SK-N-SH treated with all-trans-retinoic acid at 6 μM for 48 hours (cell line): ENCODE measurements at places on chromosomes 3 and 15.

DNA sequence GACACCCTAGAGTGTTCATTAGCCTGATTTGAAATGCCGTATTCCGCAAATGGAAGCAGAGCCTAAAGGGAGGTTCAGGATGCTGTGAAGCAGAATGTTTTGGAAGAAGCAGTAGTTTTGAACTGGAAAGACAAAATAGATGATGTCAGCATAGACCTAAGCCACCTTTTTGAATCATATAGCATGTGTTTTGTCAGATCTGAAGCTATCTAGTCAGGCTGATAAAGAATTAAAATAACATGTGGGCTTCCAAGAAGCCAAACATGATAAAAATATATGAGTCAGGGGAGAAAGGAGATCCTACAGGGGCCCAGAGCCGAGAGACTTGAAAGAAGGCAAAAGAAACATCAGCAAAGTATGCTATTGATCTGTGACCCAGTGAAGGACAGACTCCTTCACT is 47.2 kb upstream of the RASA2 start:
- no peak for ATAC-seq

DNA sequence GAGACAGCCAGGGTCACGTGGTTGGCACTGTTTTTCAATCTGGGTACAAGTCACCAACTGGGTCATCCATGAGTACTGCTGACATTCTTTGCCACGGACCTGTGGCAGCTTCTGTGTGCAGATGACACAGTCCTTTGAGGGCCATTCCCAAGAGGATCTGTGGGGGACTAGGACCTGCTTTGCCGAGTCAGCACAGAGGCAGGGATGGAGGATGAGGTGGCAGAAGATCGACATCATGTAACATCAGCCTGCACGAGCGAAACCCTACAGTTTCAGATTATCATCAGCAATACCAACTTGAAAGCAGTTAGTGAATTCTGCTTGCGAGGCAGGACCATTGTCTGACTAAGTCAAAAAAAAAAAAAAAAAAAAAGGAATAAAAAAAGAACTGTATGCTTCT is 227.7 kb downstream of the FOXP1 start:
- no peak for ATAC-seq

- no peak for ATAC-seq
These were observed 169.3 kb downstream of the GREM1 start for GRCh38 chr15:32887090-32887489.

- no peak; the same call in 2 of the 3 replicates for ATAC-seq
These were observed 34.7 kb upstream of the AGBL1 start for GRCh38 chr15:86044981-86045380.

DNA sequence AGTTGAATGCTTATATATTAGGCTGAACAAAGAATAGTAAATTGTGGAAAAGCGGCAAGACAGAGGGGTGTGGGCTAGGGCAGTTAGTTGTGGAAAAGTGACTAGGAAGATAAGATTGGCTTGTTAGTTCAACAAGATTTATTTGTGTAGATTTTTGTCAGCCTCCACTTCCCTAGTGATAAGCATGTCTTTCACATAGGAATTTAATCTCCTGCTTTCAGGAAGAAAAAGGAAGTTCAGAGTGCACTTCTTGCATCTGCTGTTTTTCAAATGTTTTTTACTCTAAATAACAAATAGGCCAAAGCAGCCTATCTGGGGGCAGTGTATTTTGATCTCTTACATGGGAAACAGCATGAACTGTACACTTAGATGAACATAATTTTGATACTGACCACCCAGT is 919.9 kb downstream of the NAALADL2 start:
- no peak for ATAC-seq

- no peak for ATAC-seq
These were observed 60.6 kb downstream of the ST6GAL1 start for GRCh38 chr3:186990878-186991308.

DNA sequence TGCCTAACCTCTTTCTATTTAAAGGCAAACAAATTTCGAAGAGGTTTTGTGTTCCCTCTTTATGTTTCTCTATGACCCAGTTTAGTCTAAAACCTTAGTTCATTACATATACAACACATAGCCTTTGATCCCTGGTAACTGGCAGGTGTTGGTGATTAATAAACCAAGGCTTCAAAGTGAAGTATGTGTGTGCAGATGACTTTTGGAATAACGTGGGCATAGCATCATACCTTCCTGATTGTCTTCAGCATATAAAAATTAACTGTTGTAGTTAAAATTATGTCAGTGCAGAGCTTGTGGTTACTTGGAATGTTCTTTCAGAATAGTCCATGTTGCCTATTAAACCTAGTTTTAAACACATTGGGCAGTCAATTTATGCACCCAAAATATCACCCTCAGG is 608.3 kb downstream of the ROBO2 start:
- ATAC-seq: no peak

DNA sequence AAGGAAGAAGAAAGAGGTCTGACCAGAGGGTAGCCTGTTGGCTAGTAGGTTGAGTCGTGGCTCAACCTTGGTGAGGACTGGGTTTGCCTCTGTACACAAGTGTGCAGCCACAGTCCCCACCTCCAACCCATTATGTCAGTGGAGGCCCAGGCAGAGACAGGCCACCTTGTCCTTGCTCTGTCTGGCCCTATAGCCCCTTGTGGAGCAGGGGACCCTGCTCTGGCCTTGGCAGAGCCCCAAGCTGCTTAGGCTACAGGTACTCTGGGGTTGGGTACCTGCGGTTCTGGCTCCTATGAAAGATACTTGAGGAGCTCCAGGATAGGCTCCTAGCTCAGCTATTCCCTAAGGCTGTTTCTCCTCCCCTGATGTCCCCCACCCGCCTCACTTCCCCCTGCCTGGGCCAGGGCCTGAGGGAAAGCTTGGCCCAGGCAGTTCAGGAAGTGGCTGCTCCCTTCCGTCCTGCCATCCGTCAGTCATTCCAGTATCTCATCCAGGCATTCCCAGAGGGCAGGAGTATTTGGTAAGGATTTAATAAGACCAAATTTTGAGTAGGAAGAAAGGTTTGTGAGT is 44.0 kb downstream of the FGD5 start:
- ATAC-seq: no peak

- no peak for ATAC-seq
These were observed 378.1 kb downstream of the TIGIT start for GRCh38 chr3:114671741-114672510.

DNA sequence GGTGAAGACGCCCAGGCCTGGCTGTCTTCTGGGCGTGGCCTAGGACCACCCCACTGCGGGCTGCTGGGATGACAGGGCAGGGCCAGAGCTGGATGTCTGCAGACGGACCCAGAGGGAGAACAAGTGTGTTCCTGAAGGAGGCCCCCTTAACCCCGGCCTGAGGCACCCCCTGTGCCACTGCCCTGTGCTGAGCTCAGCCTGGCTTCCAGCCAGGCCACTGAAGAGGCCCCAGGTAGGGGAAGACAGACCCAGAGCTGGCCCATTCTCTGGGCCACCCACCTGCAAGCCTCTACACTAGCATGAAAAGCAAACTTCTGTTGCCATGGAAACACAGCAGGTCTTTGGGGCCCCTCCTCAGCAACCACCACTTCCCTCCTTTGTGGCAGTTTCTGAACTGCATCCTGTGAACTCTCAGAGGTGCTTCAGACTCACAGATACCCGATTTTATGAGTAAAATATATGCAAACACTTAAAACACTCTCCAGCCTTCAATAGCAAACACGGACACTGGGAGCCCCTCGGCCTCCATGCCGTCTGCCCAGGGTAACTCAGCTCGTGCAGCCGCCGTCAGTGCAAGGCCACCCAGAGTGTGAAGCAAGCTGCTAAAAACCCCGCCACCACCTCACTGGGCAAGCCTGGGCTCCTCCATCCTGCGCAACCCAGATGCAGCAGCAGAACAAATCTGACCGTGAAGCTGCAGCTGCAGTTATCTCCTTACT is 42.5 kb downstream of the CMTM6 start:
- ATAC-seq: no peak

DNA sequence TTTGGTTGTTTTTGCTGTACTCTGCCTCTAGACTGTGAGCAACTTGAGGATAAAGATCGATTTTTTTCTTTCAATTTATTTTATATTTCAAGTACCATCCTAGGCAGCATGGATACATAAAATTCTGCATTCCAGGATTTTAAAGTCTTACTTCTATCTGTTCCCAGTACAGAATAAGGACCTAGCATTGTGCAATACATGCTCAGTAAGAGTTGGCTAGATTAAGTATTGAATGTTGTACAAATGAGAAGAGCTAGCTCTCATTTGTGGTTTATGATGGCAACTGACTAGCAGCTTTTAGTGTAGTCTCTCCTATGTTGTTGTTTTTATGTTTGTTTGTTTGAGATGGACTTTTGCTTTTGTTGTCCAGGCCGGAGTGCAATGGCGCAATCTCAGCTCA is 222.7 kb downstream of the TP63 start:
- ATAC-seq: no peak

- ATAC-seq: no peak
These were observed 23.2 kb downstream of the USP13 start for GRCh38 chr3:179676081-179676480.

GRCh38 chr3:184234224-184234623 is 4.8 kb downstream of the VWA5B2 start:
- ATAC-seq: peak; percentile 88

DNA sequence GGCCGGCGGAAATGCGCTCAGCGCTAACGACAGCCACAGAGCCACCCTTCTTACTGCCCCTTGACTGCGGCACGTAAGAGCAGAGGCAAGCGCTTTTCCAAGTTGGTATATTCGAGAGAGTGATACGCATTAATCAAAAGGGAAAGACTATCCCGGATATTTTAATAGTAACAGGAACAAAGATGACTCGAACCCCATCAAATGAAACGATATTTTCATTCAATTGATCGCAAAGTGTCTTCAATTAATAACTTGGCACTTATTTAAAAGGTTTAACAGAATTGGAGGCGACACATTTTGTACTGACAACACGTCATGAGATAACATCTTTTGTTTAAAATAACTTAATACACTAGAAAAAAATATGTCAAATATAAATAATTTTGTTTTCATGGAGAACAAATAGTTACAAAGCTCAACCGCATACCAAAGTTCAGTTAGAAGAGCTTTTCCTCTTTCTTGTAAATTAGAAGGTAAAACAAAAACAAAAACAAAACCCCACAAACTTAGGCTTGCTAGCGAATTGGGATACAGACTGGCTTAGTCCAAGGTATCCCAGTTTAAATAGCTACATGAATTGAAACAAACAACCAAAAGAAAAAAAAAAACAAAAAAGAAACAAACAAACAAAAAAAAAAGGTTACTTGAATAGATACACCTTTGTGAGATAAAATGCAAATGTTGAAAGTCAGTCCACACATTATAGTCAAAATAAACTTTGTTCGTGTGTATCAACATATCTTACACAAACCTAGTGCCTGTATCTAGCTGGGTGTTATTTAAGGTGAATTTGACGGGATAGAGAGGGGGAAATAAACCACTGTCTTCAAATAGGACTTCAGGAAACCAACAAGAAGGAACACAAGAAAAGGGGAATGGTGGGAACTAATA is 10.2 kb downstream of the SHOX2 start:
- no peak for ATAC-seq

GRCh38 chr3:73706771-73707170 is 82.0 kb upstream of the PDZRN3 start:
- ATAC-seq: no peak

- no peak for ATAC-seq
These were observed 168.2 kb downstream of the ECT2 start for GRCh38 chr3:172918568-172919296.

- peak; percentile 55 for ATAC-seq
These were observed 39.2 kb upstream of the BCL2A1 start for GRCh38 chr15:80010131-80010673.

GRCh38 chr3:37329465-37329864 is 155.1 kb upstream of the LRRFIP2 start:
- no peak for ATAC-seq

GRCh38 chr3:78801926-78802561 is 965.8 kb downstream of the ROBO1 start:
- ATAC-seq: no peak

GRCh38 chr15:71374607-71375352 is 259.5 kb downstream of the THSD4 start:
- ATAC-seq: 0 out of 3 replicates have a peak, but pooled peaks have one; percentile 20

GRCh38 chr15:79373113-79373512 is 59.0 kb upstream of the MINAR1 start:
- ATAC-seq: no peak

- ATAC-seq: peak; percentile 14
These were observed 461 bp downstream of the COPB2 start for GRCh38 chr3:139388821-139389551.

- ATAC-seq: peak; percentile 61
These were observed 22.6 kb upstream of the CACNA2D2 start for GRCh38 chr3:50525987-50526386.

DNA sequence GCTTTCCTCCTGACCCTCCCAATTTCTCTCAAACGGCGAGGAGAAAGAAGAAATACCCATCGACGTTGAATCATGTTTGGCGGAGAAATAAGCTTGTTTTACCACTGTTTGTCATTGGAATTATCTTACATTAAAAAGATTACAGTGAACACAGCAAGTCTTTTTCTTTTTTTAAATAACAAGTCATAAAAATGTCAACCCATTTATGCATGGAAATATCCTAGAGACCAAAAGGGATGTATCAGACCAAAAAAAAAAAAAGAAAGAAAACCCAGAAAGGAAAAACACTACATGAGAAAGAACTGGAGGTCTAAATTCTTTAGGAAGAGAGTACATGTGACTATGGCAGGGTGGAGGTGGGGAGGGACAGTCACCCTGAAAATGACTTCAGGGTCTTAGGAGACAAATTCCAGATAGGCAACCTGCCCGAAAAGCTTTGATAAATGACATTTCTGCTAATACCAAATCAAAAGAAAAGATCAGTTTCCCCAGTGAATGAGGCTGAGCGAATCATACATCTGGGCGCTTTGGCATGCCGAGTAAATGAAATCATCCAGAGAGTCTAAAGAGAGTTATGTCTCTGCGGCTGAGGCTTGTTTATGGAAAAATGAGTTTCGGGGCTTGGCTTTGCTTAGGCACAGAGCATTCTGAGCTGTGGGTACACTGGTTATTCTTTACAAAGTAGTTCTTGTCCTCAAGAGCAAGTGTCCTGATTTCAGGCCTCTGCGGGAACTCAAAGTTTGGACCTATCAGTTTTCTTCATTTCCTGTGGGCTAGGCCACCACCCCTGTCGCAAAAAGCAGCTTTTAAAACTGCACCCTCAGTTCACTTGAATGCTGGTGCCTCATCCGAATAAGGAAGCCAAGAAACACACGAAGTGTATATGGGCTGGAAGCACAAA is 110.1 kb upstream of the TGFBR2 start:
- peak; percentile 88 for ATAC-seq

GRCh38 chr3:11238880-11239279 is 33.3 kb upstream of the ATG7 start:
- peak; percentile 69 for ATAC-seq

DNA sequence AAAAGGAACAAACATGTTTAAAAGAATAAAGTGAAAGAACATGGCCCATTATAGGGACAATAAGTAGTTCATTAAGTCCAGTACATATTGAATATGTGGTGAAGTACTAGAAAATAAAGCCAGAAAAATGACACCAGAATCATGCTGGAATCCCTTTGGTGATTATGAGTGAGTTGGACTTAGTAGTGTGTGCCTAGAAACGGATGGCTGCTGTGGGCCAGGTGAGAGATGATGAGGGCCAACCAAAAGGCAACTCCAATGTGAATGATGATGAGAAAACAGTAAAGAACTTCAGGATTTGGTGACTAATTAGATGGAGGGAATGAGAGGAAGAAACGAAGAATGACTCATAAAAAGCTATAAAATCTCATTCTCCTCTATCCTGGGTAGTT is 3.3 kb downstream of the CRYGS start:
- ATAC-seq: peak; percentile 34; the same call in 2 of the 3 replicates

GRCh38 chr3:194935061-194935460 is 249.4 kb downstream of the FAM43A start:
- ATAC-seq: no peak

GRCh38 chr15:63870043-63870394 is 36.3 kb upstream of the HERC1 start:
- no peak for ATAC-seq
